ENCODE measurements at places on chromosomes 13 and 19.

DNA sequence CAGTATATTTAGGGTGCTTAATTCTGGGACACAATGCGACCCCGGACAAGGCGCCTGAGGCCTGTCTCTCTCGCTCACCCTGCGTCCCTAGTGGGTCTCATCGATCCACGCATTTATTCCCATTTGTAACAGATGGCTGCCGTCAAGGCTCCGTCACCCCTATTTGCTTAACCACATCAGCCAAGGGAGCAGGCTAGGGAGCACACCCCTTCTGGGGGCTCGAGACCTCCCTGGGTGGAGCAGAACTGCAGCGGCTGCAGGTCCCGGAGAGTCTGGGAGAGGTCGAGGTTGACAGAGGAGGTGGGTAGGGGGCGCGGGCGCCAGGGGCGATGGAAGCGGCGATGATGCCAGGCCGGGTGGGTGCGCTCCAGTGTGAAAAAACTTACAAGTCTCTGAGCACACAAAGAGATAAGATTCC is 507 bp downstream of the ALG5 start:
- no peak for DNase-seq

GRCh38 chr13:40207001-40207478 is 459.4 kb downstream of the FOXO1 start:
- DNase-seq: no peak

DNA sequence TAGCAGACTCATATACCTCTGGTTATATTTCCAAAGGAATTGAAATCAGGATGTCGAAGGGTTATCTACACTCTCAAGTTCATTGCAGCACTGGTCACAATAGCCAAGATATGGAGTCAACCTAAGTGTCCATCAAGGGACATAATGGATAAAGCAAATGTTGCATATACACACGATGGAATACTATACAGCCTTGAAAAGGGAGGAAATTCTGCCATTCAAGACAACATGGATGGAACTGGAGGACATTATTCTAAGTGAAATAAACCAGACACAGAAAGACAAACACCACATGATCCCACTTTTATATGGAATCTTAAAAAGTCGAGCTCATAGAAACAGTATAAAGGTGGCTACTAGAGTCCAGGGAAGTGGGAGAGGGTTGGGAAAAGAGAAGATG is 13.6 kb upstream of the ERCC1 start:
- no peak for DNase-seq

- DNase-seq: no peak
Measured at GRCh38 chr19:41531438-41532311, 44.3 kb upstream of the CEACAM21 start.

DNA sequence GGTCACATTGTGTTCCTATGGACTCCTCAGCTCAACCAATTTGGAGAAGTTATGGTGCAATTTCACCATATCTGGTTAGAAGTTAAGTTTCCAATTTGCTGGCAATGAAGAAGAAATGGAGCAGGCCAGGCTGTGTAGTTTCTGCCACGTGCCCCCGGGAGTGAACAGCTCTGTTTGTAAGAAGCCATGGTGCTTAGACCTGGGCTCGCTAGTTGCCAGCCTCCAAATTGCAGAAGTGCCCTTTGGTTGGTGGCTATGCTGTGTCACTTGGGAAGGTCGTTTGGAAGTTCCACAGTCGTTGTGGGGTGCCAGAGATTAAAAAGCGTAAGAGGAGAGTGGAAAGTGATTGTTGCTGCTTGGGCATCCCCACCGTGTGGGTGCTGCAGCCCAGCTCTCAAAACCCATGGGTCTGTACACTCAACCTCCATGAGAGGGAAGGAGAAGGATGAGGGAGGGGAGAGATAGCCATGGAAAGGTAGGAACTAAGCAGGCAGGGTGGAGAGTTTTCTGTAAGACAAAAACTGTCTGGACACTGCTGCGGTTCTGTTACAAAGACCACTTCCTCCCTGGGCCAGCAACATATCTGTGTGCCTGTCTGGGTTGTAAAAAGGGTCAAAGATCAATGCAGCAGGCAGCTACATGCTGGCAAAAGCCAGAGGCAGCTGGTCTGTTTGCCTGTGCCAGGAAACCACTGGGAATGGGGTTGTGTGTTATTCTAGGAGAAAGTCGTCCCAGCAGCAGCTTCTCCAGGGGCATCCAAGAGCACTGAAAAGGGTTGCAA is 10.8 kb downstream of the ALOX5AP start:
- DNase-seq: no peak

DNA sequence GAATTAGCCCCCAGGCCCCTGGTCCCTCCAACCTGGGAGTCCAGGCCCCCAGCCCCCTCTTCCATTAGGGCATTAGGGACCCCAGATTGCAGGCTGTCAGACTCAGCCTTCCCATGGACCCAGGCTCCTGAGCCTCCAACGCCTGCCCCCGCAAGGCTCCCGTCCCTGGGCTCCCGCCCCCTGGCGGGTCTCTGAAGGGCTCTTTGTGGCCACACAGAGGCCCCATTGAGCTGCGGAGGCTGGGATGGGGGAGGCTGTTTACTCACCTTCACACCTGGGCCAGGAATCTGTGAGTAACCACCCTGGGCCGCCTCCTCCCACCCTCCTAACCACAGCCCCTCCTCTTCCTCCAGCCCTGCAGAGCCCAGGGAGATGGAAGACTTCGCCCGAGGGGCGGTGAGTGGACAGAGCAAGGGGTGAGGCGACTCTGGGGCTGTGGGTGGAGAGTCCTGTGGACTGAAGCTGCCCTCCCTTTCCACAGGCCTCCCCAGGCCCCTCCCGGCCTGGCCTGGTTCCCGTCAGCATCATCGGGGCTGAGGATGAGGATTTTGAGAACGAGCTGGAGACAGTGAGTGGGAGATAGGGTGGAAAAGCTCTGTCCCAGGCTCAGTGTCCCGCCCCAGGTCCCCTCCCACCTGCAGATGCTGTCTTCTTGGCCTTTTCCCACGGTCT is 4.9 kb downstream of the ARHGEF1 start:
- no peak for DNase-seq

- DNase-seq: no peak
Measured at GRCh38 chr13:110625771-110626321, 10.5 kb downstream of the NAXD start.

DNA sequence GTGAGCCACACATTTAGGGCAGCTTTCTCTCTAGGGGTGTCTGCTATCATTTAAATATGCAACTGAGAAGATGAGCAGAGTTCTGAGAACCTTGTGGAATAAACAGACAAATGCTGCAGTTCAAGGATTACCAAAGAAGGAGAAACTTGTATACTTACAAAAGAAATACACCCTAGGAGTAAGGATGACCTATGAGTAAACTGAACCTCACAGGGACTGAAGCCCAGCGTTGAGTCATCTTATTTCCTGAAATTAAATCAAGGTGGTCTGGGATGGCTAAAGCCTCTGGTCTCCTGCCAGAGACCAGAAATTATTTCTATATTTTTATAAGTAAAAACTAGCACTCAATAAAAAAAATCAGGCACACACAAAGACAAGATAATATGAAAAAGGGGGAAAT is 40.1 kb downstream of the FAM216B start:
- DNase-seq: no peak

- DNase-seq: no peak
Measured at GRCh38 chr13:108272333-108272732, 2.8 kb downstream of the TNFSF13B start.

DNA sequence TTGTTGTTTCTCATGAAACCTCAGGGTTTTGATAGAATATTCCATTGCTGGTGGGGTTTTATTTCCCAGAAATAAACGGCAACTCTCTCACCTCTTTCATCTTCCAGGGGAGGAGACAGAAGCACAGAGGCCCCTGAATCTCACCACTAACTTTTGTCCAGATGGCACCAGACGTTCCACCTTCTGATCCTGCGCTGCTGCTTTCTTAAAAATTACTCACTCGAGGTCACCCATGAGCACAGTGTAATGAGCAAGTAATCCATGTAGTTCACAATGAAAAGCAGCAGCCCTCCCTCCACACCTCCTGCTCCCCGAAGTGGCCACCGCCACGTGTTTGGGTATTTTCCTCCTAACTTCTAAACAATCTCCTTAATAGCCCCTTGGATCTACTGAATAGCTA is 51.3 kb downstream of the TEX29 start:
- no peak for DNase-seq

DNA sequence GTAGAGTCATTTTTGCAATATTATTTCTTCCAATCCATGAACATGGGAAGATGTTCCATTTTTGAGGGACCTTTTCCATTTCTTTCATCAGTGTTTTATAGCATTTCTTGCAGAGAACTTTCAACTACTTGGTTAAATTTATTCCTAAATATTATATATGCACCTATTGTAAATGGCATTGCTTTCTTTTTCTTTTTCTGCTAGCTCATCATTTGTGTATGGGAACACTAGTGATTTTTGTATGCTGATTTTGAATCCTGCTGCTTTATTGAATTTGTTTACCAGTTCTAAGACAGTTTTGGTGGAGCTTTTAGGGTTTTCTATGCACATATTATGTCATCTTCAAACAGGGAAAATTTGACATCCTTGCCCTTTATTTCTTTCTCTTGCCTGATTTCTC is 7.2 kb upstream of the CYP4F2 start:
- no peak for DNase-seq

GRCh38 chr19:48779636-48780035 is 24.3 kb downstream of the FGF21 start:
- DNase-seq: no peak

DNA sequence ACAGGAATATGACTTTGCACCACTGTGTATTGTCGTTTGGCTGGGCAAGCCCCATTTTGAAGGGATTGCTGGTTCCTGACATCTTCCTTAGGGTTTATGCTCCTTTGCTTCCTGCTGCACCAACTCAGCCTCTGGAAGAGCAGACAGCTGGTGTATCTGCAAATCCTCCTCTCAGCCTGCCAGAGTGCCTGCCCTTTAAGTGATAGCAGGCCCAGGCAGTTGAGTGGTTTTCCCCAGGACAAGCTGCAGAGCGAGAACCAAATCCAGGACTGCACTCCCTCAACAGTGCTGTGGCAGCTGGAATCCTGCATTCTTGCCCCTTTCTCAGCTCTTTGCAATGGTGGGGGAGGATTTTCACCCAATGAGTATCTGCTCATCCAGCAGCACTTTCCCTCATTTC is 85.5 kb downstream of the ZNF429 start:
- no peak for DNase-seq

- DNase-seq: no peak
Measured at GRCh38 chr13:26762745-26763345, 2.3 kb upstream of the GPR12 start.

DNA sequence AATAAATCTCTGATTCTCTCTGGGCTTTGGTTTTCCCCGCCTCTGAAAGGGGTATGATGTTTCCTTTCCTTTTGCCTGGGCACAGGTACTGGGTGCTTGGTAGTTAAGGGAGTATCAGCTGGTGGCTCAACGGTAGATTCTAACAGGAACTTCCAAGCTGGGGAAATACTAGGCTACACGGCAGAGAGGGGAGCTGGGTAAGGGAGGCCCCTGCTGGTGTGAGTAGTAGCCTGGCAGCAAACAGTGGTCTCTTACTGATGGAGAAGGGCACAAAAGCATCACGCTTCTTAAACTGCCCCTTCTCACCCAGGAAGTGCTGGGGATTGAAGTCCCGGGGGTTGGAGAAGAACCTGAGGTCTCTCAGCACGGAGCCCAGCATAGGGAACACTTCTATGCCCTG is 26.9 kb upstream of the CYP2A7 start:
- no peak for DNase-seq

DNA sequence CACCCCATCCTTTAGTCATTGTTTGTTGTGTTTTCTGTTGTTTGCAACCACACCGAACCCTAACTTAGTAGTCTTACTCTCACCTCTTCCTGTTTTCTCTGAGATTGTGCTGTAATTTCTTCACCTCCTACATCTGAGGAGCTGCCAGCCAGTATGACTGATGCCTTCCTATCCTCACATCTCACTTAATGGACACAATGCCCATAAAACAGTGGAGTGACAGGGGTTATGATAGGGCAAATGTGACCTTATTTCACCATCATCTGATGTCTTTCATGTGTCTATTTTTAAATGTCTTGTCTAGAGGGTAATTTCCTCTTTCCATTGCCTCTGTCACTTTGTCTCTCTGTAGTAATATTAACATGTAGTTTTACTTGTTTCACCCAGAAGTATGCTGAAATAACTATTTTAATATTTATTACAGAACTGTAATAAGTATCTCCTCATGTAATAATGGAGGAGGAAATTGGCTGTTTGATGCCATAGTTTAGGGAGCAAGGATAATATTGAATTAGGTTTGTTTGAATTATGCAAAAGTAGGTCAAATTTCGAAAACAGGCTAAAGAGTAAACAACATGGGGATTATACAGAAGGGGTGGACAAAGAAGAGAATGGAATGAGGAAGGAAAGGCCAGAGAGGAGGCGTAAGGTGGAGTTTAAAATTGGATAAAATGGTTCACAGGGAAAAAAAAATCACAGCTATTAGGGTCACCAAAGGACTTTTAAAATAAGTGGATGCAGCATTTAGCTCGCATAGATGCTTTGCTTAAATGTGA is 103.5 kb upstream of the SPRY2 start:
- no peak for DNase-seq

DNA sequence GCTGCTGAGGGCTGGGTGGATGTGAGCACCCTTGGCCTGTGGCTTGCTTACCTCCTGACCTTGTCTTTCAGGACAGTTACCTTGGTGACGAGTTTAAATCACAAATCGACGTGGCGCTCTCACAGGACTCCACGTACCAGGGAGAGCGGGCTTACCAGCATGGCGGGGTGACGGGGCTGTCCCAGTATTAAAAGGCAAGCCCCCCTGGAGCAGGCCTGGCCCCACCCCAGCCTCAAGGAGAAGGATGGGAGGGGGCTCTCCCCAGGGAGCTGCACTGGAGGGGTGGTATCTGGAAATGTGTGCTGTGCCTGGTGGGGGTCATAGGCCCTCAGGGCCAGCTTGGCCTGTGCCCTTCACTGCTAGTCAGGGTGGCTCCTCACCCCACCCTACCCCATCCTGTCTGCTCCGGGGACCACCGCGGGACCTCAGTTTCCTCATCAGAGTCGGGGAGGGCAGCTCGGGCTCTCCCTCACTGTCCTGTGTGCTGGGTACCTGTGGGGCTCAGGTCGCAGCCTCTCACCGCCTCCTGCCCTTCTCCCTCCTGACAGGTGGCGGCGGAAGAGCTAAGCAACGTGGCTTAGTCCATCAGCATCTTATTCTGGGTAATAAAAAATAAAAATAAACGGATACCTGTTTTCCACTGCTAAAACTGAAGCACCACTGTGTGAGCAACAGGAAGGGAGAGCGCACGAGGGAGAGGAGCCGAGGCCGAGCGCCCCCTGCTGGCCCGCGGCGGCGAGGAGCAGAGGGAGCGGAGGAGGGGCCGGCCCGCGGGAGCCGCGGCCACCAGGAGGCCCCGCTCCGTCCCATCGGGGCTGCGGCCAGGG is 29.8 kb downstream of the CERS1 start:
- no peak for DNase-seq

All from SW 1271 (cell line).